ENCODE measurements at places on chromosomes 5 and 9.

DNA sequence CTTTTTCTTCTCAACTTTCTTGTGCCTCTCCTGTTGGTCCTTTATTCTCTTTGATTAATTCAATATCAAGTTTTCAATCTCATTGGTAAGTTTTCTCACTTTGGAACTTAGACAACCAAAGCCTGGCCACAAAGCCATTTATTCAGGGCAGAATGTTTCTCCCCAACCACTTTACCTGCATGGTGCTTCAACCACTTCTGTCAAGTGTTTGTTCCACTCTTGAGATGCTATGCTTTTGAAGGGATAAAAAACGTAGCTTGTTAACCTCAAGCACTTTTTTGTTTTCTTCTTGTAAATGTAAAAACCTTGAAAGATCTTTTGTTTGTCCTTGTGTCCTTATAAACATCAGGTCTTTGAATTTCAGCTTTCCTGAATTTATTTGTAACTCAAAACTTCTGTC is 966.7 kb downstream of the MAT2B start:
- no peak for DNase-seq

DNA sequence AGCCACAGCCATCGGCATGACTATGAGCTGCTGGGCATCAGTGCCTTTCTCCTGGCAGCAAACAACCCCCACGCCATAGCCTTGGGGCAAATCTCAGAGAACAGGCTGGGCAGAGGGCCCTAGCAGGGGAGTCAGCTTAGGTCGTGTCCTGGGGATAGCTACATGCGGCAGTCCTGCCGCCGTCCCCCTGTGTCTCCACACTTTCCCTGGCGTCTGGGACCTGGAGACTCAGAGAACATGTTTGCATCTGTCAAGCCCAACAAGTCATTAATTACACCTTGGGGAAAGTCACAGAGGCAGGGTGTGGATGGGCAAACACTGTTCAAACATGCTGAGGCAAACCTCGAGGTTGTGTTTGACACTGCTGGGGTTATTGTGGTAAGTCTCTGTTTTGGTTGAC is 123.6 kb downstream of the C5orf15 start:
- DNase-seq = no peak

GRCh38 chr5:175246889-175247520 is 197.0 kb downstream of the DRD1 start:
- DNase-seq = no peak

DNA sequence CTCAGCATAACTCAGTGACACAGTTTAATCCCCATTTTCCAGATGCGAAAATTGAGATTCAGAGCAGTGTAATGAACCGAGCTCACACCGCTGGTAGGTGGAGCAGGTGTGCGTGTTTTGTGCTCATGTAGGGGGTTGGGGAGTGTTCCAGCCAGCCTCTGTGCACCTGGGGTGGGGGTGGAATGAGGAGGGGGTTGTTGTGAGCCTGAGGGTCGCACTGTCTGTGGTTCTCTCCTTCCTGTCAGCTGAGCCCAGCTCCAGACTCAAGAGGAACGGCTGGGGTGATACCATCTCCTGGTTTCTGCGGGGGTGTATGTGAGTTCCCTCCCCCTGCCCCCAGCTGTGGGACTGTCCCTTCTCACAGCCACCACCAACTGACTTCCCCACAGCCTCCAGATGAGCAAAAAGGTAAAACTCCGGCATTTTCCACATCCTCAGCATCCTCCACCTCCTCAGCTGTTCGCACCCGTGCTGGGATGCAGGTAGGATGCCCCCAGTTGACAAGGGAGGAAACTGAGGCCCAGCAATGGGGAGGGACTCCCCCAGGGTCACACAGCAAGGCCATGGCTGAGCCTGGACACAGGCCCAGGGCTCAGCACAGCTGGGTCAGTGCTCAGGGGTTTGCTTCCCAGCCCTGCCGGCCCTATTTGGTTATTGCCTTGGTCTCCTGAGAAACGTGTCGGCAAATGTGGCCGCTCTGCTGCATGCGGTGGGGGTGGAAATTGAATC is 2.1 kb downstream of the SH2D3C start:
- DNase-seq = peak; percentile 74

- DNase-seq = no peak
These were observed 93.7 kb upstream of the SMC5 start for GRCh38 chr9:70165006-70165602.

GRCh38 chr5:111308951-111309350 is 84.8 kb downstream of the CAMK4 start:
- DNase-seq = no peak

DNA sequence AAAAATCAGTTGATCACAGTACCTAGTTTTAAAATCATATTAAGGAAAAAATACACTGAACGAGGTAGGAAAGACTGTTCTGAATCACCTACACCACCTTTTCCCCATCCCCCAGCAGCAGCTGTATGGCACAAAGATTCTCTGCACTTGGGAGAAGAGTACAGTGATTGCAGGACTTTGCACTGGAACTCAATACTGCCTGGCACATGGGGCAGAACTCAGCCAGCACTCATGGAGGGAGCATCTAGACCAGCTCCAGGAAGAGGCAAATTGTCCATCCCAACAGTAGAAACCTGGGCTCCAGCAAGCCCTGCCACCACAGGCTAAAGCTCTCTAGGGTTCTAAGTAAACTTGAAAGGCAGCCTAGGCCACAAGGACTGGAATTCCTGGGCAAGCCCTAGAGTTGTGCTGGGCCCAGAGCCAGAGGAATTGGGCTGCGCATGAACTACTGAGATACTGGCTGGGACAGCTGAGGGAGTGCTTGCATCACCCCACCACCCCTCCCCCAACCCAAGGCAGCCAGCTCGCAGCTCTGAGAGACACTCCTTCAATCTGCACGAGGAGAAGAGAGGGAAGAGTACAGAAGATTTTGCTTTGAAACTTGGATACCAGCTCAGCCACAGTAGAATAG is 654.4 kb upstream of the CDH6 start:
- DNase-seq = no peak

DNA sequence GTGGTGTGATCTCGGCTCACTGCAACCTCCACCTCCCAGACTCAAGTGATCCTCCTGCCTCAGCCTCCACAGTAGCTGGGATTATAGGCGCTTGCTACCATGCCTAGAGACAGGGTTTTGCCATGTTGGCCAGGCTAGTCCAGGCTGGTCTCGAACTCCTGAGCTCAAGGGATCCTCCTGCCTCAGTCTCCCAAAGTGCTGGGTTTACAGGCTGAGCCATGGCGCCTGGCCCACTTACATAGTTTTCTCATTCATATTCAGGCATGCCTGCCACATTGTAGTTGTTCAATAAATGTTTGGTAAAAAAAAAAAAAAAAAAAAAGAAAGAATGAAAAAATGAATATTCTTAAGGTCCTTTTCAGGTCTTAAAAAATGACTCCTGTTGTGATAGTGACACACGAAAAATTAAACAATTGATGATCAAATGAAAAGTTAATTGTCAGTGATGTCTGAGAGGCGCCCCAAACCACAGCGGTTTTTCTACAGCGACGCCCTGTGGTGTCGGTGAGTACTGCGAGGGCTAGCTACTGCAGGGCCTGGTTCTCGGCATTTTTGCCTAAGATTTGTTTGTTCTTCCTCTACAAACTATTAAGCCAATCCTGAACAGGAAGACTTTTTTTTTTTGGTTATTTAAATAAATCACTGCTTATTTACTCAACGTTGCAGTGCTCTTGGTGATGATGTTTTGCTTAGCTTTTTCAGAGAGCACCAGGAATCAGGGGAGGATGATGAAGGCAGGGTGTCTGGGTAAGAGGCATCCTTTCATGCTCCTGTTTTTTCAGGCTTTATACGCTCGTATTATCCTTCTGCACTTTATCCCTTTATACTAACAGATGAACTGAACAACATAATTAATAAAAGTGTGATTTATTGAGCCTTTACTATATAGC is 67.0 kb upstream of the DPYSL3 start:
- DNase-seq = peak; percentile 60

- no peak for DNase-seq
These were observed 59.3 kb downstream of the PAX5 start for GRCh38 chr9:36974731-36975130.

GRCh38 chr5:89428624-89429023 is 545.6 kb upstream of the MEF2C start:
- no peak for DNase-seq

GRCh38 chr5:56152437-56152836 is 80.7 kb downstream of the ANKRD55 start:
- no peak for DNase-seq

- no peak for DNase-seq
These were observed 14.7 kb downstream of the NDUFS4 start for GRCh38 chr5:53575101-53575500.

- no peak for DNase-seq
These were observed 62.4 kb downstream of the GRIA1 start for GRCh38 chr5:153552886-153553285.

DNA sequence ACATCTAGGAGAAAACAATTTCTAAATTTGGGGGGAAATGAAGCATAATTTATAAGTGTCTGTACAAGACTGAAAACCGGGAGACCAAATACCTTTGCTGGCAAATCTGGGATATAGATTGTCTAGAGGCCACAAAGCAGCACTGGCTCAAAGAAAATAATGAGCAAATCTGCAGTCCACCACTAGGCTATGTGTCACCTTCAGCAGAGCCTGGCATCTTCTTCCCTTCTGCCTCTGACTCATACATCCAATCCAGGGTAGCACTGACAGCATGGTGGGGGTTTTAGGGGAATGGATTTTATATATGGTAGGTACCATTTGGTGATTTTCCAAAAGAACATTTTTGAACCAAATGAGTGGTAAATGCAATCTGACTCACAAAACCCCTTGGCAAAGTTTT is 12.8 kb downstream of the FAM81B start:
- no peak for DNase-seq

DNA sequence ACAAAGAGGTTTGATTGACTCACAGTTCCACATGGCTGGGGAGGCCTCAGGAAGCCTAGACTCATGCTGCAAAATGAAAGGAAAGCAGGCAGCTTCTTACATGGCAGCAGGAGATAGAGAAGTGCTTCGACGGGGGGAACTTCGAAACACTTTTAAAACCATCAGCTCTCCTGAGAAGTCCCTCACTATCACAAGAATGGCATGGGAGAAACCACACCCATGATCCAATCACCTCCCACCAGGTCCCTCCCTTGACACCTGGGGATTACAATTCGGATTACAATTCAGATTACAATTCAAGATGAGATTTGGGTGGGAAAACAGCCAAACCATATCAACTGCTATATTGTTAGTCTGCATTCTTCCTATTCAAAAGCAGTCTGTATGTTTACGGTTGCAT is 322.3 kb upstream of the ISL1 start:
- DNase-seq = no peak

- no peak for DNase-seq
These were observed 2227.5 kb upstream of the C9orf72 start for GRCh38 chr9:29800821-29801220.

GRCh38 chr5:865168-865521 is 14.4 kb upstream of the ZDHHC11 start:
- DNase-seq = no peak

- DNase-seq = no peak
These were observed 93.8 kb downstream of the TTC39B start for GRCh38 chr9:15213249-15213648.

- DNase-seq = no peak
These were observed 36.0 kb upstream of the FBN2 start for GRCh38 chr5:128574041-128574440.

- peak; percentile 47 for DNase-seq
These were observed 14.8 kb upstream of the ABL1 start for GRCh38 chr9:130820135-130820738.

- DNase-seq = peak; percentile 85
These were observed 762 bp downstream of the SNCAIP start for GRCh38 chr5:122312591-122313406.

GRCh38 chr5:50302815-50303490 is 138.1 kb downstream of the EMB start:
- DNase-seq = no peak

- DNase-seq = peak; percentile 29
These were observed at the start of gene GRM6 for GRCh38 chr5:178994580-178995340. GRM6 (minus strand) TSS chr5:178995320; CDS start chr5:178994944, 376 bp downstream.

DNA sequence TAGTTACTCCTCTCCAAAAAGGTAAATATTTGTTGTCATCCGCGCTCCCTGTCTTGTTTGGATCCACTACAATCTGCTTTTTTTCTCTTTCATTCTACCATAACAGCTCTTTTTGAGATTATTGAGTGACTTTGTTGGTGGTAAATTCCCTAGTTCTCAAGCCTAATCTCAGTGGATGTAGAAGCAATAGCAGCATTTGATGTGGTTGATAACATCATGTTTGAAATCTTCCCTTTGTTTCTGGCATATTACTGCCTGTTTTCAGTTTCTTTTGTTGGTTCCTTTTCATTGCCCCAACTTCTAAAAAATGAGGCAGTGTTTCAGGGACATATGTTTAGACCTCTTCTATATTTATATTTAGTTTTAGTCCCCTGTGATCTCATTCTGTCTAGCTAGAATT is 8.9 kb downstream of the CDC42SE2 start:
- no peak for DNase-seq

DNA sequence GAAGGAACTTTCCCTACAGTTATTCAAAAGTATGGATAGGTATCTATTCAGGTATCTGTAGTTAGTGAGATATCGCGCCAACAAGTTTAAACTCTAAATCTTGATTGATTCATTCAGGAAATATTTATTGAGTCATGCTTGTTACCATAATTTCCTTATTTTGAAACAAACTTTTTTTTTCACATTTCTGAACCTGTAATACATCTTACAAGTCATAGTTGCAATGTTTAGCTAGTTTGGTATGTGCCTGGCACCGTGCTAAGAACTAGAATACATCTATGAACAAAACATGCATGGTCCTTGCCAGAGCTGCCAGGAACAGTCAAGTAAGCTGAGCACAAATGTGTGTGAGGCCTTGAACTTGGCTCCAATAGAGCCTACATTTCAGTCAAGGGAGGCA is 226.4 kb downstream of the PCSK5 start:
- DNase-seq = no peak

- no peak for DNase-seq
These were observed 169.3 kb downstream of the DCP2 start for GRCh38 chr5:113145757-113146387.

GRCh38 chr9:2765250-2765880 is 48.1 kb downstream of the KCNV2 start:
- DNase-seq = no peak

GRCh38 chr5:14831006-14831338 is 40.6 kb downstream of the ANKH start:
- no peak for DNase-seq

DNA sequence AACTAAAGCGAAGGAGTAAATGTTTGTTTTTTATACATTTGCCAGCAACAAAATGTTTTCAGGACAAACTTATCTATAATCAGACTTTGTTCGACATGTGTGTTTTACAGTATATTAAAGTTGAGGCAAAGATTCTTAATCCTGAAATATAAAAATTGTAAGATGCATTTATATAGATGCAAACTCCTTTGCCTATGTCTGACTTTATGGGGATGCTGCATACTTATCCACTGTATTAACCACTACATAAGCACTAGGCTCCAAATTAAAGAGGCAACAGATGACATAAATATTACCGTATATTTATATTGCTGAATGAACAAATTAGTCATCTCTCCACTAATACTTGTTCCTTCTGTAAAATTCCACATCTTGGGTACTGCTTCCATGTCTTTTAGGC is 882.7 kb upstream of the ARRDC3 start:
- no peak for DNase-seq
